ENCODE measurements at places on chromosomes 2 and 18.

GRCh38 chr2:39476524-39476923 lies 39.4 kb upstream of the MAP4K3 start:
- no peak for DNase-seq

DNA sequence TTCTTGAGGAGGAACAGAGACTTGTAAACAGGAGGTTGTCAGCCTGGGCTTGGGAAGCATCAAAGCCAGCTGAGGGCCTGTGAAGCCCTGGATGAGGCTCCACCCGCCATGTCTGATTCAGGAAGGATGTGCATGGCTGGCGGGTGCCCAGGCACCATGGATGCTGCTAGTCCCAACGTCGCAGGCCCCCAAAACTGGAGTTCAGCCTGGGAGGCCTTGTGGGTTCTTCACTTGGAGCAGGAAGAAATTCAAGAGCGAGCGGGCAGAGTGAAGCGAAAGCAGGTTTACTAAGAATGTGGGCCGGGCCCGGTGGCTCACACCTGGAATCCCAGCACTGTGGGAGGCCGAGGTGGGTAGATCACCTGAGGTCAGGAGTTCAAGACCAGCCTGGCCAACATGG lies 12.1 kb upstream of the PXDN start:
- no peak for DNase-seq

- no peak for DNase-seq
Measured at GRCh38 chr2:170218931-170219330, 41.0 kb downstream of the MYO3B start.

- no peak for DNase-seq
Measured at GRCh38 chr2:81050580-81051095, 746.1 kb upstream of the LRRTM1 start.
